NCI-H1092 (cell line): ENCODE measurements at places on chromosomes 2 and 18.

GRCh38 chr2:1744151-1744445 is 217 bp downstream of the PXDN start:
- no peak for DNase-seq

DNA sequence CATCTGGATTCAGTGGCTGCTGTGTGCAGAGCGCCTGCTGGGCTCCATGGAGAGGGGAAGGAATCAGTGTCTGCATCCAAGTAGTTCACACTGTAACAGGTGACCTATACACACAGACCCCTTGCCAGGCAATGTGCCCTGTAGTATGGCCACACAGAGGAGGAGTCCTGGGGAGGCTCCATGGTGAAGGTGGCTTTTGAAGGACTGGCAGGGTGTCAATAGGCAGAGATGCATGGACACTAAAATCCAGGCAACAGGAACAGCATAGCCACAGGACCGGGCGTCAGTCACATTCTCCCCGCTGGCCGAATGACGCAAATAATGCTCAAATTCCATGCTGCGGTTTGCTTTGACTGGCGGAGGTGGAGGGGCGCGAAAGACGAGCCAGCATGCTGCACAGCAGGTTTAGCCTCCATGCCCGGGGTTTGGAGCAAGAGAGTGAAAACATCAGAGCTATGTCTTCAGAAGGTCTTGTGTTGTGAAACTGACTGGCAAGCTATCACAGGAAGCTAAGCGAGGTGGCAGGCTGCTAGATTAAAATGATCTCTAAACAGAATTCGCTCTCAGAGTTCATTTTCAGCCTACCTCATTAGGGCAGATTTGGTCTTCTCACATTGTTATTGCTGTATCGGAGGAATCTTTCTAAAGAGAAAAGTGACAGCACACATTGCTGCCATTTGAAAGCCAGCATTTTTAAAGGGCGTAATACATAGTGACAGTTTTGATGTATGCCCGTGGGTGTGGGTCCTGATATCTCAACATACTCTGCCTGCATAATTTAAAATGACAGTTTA is 1.2 kb upstream of the CHMP1B start:
- no peak for DNase-seq

DNA sequence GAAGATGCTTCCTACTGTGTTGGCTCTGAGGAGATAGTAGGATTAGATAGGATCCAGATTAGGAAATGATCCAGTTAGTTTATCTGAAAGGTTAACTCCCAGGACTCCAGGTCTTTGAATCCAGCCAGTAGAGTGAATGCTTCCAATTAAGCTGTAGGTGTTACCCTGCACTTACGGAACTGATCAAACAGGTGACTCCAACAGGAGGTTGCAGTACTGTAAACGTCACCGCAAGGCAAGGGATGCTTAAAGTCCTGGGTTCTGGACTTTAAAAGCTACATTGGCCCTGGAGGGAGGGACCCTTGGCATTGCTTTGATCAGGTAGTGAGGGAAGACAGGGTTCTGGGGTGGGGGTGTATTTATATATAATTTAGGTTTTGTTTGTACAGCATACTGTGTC is 5.6 kb downstream of the LGALSL start:
- no peak for DNase-seq

DNA sequence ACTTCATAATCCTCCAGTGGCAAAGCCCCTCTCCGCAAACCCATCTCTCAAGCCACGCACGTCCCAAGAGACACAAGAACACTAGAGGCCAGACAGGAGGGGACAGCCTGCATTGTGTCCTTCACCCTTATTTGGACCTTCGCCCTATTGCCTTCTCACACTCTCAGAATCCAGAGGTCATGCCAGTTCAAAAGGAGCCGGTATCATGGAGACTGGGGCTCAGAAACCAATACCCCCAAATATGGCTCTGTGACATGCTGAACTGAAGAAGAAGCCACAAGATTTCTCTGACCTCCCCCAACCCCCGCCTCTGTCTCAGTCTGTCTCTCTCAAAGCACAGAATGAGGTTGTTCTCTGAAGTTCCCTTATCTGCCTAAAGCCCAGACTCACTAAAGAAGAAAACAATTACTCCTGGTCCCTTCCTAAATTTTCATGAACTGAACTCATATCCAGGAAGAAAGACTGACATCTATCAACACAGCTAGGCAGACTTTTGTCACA is 19.2 kb upstream of the SPATA3 start:
- no peak for DNase-seq

GRCh38 chr2:190340369-190340768 is 3.0 kb upstream of the INPP1 start:
- no peak for DNase-seq

DNA sequence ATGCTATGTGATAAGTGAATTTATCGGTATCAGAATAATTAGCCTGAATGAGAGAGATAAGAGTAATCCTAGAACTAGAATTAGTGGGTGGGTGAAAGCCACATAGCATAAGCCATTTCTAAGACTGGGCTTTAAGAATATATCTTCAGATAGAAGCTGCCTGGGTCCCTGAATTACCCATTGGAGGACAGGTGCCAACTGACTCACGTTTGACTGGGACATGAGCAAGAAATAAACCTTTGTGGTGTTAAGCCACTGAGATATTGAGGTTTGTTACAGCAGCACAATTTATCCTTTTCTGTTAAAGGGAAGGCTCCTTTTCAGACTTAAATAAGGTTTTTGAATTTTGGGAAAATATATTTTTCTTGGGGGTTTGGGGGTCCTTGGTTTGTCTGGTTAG is 95.9 kb downstream of the POLE4 start:
- no peak for DNase-seq

DNA sequence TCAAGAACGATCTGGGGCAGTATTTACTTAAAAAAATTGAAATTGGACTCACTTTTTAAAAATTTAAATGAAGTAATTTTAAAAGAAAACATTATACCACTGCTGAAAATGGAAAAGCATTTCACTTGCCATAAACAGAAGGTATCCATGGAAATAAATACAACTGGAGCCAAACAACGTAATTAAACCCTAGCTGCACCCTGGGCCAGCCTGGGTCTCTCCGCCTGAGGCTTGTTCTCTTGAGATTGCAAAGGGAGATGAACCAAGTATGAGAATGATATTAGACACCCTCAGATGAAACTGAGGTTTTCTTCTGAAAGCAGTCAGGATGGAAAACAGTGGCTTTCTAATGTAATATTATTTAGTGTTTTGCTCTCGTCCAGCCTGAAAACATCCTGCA is 264.4 kb downstream of the KCNE4 start:
- DNase-seq: no peak

GRCh38 chr2:39153312-39153711 is 32.5 kb upstream of the SOS1 start:
- DNase-seq: no peak

DNA sequence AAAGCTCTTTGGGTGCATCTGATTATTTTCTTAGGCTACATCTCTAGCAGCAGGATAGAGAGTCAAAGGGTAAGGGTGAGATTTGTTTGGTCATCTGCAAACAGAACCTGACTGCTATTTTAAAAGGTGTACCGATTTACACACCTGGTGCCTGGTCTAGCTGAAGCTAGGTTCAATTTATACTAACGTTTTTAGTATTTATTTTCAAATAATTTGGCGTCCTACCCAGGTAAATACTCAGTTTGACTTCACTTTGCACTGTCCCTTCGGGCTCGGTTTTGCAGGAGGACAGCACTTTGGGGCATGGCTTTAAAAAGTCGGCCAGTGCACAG is 683 bp downstream of the PTRHD1 start:
- DNase-seq: no peak

GRCh38 chr2:162731917-162732804 is 106.4 kb downstream of the KCNH7 start:
- no peak for DNase-seq

GRCh38 chr2:200220251-200220650 is 86.2 kb upstream of the SPATS2L start:
- no peak for DNase-seq

DNA sequence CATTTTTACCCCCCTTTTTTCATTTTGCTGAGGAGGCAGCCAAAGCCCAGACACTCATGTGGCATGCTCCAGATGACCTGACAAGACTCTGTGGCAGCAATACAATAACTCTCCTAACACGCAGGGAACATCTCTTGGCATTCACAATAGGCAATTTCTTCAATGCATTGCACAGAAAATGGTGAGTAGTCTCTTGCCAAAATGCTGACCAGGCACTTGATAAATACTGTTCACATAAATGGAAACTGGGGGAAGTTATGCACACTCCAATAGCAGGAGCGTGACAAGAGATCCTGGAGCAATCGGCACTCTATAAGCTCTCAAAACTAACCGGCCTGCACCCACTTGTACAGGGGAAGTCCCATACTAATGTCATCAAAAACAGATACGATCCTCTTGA is 66.3 kb downstream of the NBAS start:
- DNase-seq: no peak

GRCh38 chr18:44758861-44759631 is 78.4 kb downstream of the SETBP1 start:
- DNase-seq: no peak

DNA sequence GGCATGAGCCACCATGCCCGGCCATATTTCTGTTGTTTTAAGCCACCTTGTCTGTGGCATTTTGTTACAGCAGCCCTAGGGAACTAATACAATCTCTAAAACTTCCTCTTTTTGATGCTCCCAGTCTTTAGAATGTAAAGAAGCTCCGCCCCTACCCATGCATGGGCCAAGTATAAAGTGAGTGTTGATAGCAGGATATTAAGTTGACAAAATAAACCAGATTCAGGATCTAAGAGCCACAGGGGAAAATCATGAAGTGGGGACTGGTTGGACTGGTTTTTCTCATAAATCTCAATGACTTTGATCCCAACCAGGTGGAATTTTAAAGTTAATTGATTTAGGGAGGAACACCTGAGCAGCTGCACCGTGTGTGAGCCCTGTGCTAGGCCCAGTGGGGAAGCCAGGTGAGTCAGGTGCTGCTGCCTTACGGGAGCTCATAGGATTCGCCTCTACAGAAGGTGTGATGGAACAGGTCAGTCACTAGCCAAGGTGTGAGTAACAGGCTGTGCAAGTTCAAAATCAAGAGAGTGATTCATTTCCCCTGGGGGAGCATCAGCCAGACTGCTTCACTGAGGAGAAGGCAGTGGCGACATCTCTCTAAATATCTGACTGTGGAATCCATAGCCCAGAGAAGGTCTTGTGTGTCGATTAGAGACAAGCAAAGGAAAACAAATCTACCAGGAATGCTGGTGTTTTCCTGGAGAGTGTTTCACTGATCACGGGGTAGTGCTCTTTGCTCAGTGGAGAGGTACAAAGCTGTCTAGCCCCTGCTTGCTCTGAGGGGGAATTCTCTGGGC is 63.0 kb upstream of the MSH2 start:
- no peak for DNase-seq

DNA sequence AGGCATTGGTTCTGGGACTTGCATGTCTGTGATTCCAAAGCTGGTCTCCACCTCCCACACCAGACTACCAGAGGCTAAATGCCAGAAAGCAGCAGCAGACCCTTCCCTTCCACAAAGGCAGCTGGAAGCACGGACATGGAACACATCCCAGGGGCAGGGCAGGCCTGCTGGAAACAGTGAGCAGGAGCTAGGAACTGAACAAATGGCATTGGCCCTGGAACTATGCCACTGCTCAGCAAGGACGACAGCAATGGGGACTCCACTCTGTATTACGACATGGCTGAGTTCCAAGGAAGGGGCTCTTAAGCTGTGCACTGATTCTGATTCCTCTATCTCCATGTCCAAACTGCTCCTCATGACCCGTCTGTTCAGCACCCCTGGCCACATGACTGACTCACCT is 77.8 kb upstream of the TFCP2L1 start:
- DNase-seq: peak; percentile 15

- no peak for DNase-seq
These were observed 121.0 kb downstream of the MAP3K20 start for GRCh38 chr2:173196638-173197037.

DNA sequence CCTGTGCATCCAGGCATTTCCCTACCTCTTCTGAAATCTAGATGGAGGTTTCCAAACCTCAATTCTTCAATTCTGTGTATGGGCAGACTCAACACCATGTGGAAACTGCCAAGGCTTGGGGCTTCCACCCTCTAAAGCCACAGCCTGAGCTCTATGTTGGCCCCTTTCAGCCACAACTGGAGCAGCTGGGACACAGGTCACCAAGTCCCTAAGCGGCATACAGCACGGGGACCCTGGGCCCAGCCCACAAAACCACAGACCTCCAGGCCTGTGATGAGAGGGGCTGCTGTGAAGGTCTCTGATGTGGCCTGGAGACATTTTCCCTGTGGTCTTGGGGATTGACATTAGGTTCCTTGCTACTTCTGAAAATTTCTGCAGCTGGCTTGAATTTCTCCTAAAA is 255.4 kb downstream of the TDRD15 start:
- no peak for DNase-seq

- no peak for DNase-seq
These were observed 57.1 kb upstream of the TWIST2 start for GRCh38 chr2:238790833-238791230.

DNA sequence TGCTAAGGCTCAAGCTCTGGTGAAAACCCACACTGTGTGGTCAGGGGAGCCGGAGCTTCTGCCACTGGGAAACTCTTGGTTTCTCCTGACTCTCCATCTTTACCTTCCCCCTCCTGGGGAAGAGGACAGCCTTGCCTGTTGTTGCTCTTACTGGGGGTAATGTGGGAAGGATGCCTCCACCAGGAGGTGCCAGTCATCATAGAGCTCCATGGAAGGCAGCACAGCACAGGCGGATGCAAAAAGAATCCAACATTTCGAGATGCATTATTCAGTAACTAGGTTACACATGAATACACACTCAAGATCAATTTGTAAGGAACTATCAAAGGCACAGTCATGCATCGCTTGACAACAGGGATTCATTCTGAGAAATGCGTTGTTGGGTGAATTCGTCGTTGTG is 322.6 kb downstream of the AFF3 start:
- no peak for DNase-seq

DNA sequence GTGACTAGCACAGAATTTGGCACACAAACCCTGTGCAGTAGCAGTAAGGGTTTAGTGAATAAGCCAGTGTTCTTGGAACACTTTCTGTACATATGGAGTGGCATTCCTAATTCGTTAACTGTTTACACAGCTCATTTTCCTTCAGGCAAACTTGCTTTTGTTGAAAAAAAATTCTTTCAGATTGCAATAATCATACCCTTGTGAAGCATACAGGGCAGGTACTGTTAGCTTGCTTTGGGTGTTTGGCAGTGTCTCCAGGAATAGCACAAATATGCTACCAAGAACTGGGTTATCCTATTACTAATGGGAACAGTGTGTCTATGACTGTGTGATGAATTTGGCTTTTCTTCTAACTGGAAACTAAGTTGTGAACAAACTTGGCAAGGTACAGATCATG is 33.4 kb downstream of the UGP2 start:
- no peak for DNase-seq

GRCh38 chr2:7190587-7191324 is 273.5 kb downstream of the RNF144A start:
- no peak for DNase-seq

GRCh38 chr2:102114290-102114721 is 28.2 kb upstream of the IL1R1 start:
- no peak for DNase-seq
